ENCODE measurements at places on chromosomes 2 and 18.
A peak's percentile ranks its signal among the peaks of the same experiment; 100 is the strongest.

DNA sequence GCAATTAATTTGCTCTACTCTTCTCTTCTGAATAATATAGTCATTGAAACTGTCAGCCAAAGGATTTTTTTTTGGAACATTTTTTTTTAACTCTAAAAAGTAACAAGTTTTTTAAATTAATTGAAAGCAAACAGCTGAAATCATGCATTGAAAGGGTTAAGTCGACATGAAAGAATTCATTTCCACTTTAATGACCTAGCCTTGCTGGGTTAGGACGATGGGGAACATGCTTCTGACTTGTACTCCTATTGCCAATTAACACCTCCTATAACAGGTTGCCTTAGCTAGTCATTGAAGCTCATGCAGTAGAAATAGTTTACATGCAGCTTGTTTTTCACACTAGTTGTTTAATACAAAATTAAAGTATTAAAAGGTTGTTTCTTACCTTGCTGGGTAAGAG is 47.8 kb downstream of the PSMD14 start:
- no peak for DNase-seq

DNA sequence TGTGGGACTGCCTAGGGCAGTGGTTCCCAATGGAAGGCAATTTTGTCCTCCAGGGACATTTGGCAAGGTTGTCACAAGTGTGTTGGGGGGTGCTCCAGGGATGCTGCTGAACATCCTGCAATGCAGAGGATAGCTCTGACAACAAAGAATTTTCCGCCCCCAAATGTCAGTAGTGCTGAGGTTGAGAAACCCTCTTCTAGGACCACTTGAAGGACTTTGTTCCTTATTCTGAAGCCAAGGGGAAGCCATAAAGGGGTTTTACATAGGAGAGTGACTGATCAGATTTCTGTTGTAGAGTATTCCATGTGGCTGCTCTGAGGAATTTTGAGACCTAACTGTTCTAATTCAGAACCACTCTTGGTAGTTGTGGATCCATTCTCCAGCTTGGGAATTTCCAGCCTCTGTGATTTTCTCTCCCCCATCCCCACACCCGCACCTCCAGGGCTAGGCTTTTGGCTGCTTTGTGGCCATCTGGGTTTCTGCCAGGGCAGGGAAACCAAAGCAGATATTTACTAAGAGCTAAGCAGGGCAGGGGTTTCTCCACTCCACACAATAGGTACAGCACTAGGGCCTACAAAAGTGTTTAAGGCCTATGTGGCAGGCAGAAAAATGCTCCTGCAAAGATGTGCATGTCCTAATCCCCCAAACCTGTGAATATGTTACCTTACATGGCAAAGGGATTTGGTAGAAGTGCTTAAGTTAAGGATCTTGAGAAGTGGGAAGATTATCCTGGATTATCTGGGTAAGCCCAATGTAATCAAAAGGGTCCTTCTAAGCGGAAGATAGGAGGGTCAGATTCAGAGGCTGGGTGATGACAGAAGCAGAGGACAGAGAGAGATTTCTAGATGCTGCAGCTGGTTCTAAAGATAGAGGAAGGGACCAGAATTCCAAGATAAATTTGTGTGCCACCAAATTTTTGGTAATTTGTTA is 135.4 kb downstream of the TMEM17 start:
- no peak for DNase-seq

- DNase-seq = no peak
These were observed 88.1 kb upstream of the ZEB2 start for GRCh38 chr2:144607891-144608521.

DNA sequence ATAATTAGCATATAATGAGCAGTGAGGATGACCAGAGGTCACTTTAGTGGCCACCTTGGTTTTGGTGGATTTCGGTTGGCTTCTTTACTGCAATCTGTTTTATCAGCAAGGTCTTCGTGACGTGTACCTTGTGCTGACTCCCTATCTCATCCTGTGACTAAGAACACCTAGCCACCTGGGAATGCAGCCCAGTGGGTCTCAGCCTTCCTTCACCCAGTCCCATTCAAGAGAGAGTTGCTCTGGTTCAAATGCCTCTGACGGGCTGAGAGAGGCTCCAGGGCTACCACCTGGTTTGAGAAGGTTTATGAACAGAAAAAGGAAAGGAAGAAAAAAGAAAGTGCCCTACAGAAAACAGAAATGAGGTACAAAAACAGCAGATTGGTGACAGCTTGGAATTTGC is 738.7 kb downstream of the SOCS6 start:
- no peak for DNase-seq

DNA sequence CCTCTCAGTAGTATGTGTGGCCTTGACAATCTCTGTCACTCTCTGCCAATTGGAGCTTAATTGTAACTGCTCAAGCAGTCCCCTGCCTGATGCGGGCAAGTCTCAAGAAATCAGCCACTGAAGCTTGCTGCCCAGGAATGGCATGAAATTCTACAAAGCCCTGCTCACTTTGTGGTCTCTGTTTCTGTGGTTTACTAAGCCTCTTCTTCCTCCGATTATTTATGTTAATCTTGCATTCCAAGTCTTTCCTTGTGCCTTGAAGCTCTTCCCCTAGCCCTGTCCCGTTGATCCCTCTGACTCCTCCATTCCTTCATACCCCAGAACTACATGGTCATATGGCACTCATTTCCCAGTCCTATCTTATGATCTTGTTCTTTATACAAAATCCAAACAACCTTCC is 489.3 kb upstream of the CHST9 start:
- DNase-seq = no peak

GRCh38 chr2:118121101-118121500 is 32.8 kb downstream of the INSIG2 start:
- no peak for DNase-seq

DNA sequence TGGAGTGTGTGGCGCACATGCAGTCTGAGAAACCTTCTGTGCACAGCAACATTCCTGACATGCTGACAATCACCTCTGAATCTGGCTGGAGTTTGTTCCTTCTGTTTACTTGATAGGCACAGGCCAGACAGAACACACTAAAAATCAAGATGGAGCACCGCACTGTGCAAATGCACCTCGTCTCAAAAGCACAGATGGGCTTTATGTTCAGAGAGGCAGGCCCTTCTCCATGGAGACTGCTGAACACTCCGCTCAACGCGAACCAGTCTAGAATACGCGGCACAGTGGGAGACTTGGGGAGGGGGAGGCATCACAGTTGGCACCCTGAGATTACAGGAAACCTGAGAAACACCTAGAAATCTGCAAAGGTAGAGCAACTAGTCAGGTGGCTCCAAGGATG is 58.4 kb upstream of the DNMT3A start:
- no peak for DNase-seq

GRCh38 chr2:83959266-83959665 is 499.8 kb downstream of the SUCLG1 start:
- no peak for DNase-seq

DNA sequence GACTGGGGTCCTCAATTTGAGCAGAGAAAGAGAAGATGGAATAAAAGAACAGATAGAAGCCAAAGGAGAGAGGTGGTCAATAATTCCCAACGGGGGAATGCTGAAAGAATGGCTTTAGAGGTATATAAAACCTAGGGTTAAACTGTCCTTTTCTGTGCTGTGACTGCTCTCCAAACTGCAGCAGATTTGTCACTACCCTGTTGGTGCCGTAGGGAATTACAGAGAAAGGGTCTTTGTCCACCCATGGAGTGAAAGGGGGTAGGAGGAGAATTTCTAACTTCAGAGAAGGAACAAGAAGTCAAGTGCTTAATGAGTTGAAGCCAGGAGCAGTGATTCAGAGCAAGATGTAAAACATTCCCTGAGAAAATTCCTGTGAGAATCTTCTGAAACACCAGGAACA is 486.5 kb downstream of the NUP35 start:
- DNase-seq = no peak

- no peak for DNase-seq
These were observed 25.3 kb upstream of the RFX8 start for GRCh38 chr2:101500180-101500579.

GRCh38 chr2:217753460-217754200 is 249.2 kb downstream of the TNS1 start:
- DNase-seq = no peak

DNA sequence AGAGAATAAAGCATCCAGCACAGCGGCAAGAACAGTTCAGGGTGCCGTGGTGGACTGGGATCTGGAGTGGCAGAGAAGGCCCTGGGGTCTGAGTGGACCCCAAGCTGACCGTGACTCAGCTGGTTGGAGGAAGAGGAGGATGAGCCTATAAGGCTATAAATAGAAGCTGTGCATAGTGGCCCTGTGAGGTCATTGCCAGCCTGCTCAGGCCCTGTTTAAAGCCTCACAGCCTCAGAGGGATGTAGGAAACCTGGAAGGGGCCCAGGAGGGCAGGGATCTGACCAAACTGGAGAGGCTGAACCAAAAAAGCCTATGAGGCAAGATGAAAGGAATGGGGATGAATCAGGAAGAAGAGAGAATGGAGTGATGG is 11.3 kb upstream of the DES start:
- no peak for DNase-seq

DNA sequence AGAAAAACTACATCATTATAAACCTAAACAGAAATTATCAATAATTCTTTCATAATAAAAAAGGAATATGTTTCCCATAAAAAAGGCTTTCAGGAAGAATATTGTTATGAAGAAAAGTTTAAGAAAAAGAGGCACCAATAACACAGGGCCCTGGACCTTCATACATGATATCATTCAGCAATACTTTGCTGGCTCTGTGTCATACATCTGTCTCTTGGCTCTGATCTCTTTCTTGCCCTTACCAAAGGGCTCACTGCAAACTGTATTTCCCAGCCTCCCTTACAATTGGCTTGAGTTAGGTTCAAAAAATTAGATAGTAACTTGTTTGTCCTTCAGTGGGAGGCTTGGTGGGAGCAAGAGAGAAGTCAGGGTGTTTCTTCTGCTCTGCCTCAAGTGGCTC is 499.0 kb downstream of the TGIF1 start:
- no peak for DNase-seq

DNA sequence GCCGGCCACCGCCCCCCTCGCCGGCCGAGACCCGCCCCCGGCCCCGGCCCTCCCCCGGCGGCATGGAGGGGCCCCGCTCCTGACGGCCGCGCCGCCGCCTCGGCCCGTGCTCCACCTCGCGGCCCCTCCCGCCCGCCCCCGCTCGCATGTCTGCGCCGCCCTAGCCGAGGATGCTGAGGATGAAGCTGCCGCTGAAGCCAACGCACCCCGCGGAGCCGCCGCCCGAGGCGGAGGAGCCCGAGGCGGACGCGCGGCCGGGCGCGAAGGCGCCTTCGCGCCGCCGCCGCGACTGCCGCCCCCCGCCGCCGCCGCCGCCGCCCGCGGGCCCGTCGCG is 397 bp downstream of the ZCCHC2 start:
- DNase-seq = peak; percentile 94

DNA sequence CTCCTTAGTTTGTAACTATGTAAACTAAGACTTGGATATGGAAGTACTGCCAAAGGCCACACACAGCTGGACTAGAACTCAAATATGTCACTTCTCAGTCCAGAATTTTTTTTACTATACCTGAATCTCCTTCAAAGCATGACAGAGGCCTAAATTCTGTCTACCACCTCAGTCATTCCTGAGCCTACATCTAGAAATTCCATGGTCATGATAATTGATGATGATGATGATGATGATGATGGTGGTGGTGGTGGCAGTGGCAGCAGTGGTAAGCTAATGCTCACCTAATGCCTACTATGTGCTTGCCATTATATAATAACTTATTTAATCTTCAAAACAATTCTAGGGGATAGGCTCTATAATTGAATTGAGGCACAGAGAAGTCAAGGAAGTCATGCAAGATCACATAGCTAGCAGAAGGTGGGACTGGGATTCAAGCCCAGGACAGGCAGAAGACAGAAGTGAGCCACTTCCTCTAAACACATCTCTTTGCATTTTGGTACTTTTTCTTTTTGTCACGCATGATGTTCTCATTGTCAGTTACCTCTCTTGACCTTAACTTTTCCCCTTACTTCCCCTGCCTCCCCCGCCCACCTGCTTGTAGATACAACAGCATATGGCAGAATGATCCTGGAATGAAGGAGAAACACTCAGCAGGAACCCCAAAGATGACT is 539.3 kb downstream of the TNS1 start:
- no peak for DNase-seq

GRCh38 chr2:12036640-12036983 is 290.2 kb downstream of the LPIN1 start:
- DNase-seq = no peak

- no peak for DNase-seq
These were observed 18.5 kb downstream of the KCNJ13 start for GRCh38 chr2:232757905-232758304.

DNA sequence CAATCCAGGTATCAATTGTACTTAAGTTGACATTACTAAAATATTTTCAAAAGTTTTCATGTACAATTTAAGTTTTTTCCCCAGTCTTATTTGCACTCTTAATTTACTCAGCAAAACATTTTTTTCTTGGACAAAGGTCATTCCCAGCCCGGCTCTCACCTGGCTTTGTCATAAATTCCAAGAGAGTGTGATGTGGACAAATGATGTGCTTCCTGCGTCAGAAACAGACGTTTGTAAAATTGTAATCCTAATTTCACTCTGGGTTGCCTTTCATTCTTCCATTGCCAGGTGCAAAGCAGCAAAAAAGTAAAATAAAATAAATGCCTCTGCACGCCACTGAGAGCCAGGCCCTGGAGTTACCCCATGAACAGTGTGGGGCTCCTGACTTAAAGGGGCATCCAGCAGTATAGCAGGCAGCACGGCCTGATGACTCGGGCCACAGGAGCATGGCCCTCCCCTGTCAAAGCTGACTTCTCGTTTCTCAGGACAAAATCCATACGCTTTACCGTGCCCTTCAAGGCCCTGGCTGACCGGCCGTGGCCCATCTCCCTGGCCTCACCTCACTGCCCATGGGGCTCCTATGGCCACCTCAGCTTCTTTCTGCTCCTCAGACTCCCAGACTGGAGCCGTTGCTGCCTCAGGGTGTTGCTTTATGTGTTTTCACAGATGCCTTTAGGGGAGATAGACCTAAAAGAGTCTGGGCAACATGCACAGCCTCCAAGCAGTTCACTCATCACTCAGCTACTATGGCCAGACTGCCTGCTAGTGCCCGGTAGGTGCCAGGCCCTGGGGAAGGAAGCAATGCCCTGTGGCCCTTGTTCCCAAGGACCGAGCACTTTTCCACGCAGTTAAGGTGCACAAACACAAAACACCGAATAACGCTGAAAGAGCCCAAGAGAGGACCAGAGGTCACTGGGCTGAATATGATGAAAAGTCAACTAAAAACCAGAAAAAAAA is 7.6 kb upstream of the TMEM185B start:
- DNase-seq = no peak

GRCh38 chr2:168594778-168595177 is 138.7 kb downstream of the CERS6 start:
- no peak for DNase-seq

DNA sequence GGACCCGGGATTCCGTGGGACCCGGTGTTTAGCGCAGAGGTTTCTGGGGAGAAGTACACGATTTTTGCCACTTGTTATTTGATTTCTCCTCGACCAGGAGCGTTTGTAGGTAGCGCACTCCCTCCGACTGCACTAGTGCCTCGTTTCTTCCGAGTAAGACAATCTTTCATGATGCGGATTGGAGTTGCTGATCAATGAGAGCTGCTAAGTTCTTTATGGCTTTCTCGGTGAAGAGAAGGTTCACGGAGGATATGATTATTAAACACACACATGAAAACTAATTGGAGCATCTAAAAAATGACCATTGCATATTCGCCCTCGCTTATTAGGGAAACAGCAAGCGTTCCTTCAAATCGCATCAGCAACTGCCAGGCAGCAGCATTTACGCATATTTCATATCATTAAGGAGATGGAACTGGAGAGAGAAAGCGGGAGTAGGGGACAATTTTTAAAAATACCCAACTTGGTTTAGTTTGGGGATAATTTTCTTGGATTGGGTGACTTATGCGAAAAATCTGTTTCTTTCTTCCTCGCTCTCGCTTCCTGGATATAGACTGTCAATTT is 616 bp downstream of the EML6 start:
- DNase-seq = no peak

Measured in NCI-H510A (cell line).